ENCODE measurements at places on chromosomes 3 and 15. TPM values are rescaled to one million over a fixed set of nuclear protein-coding genes. Genes with fewer than 3 reads are reported as not detected.

- ATAC-seq, result peak; percentile 98
Measured at GRCh38 chr15:55318588-55319494, at the start of the genes PIGB and PIGBOS1. Gene PIGB (plus strand): TSS chr15:55319222. CDS start chr15:55319251, 29 bp downstream. Gene PIGBOS1 (minus strand): TSS chr15:55319123. CDS start chr15:55317792, 1,331 bp downstream.

DNA sequence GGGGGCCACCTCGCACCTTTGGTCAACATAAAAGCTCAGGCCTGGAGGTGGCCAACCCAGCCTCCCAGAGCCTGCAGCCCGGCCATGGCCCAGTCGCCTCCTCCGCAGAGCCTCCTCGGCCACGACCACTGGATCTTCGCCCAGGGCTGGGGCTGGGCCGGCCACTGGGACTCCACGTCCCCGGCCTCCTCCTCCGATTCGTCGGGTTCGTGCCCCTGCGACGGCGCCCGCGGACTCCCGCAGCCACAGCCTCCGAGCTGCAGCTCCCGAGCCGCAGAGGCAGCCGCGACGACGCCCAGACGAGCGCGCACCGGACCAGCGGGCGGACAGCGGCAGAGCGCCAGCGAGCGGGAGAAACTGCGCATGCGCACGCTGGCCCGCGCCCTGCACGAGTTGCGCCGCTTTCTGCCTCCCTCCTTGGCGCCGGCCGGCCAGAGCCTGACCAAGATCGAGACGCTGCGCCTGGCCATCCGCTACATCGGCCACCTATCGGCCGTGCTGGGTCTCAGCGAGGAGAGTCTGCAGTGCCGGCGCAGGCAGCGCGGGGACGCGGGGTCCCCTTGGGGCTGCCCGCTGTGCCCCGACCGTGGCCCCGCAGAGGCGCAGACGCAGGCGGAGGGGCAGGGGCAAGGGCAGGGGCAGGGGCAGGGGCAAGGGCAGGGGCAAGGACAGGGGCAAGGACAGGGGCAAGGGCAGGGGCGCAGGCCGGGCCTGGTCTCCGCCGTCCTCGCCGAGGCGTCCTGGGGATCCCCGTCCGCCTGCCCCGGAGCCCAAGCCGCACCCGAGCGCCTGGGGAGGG lies at the start of gene MESP2:
Gene MESP2, plus strand, starts transcription at position 59 of the 799 bp plus-strand sequence. Its CDS starts 26 bp downstream, at position 85.
- ATAC-seq, result peak; percentile 93

DNA sequence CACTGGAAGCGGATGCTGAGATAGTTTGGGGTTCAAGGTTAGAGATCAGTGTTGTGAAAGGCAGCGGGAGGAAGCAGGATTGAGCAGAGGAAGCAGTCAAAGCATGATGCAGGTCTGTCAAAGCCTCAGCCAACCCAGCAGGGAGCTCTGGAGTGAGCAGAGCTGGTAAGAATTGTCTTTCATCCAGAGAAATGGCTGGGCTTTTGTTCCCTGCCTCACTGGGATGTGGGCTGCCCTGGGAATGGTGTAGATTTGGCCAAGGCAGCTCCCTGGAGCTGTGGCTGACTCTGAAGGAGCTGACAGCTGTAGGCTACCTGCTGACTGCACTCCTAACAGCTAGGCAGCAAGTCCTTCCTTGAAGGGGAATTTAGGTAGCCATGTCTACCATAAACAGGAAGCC lies 61.9 kb upstream of the STXBP5L start:
- no peak for ATAC-seq

SPSB4 gene
- total RNA-seq, result 5.7 TPM

GOLGA6D gene
- total RNA-seq, result not detected
